ENCODE measurements at places on chromosomes 16 and 17.

- no peak for DNase-seq
Measured at GRCh38 chr16:78620291-78620690, 520.8 kb downstream of the WWOX start.

DNA sequence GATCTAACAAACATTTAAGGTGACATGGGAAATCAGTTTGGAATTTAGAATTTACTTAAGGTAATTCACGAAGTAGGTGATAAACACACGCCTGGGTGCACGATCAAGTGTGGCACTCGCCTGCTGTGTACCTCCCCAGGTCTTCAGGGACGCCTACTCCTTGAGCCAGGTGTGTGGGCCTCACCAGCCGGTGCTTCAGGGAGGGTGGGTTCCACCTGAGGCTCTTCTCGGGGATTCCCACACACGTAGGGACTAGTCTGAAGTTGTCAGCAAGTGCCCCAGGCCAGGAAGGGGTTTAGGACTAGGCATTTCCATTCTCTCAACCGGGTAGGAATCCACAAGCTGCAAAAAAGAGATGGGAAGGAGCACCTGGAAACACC, 9.8 kb upstream of the NAT9 start:
- DNase-seq: no peak

- DNase-seq: no peak
Measured at GRCh38 chr16:21565861-21566669, 33.3 kb upstream of the METTL9 start.

DNA sequence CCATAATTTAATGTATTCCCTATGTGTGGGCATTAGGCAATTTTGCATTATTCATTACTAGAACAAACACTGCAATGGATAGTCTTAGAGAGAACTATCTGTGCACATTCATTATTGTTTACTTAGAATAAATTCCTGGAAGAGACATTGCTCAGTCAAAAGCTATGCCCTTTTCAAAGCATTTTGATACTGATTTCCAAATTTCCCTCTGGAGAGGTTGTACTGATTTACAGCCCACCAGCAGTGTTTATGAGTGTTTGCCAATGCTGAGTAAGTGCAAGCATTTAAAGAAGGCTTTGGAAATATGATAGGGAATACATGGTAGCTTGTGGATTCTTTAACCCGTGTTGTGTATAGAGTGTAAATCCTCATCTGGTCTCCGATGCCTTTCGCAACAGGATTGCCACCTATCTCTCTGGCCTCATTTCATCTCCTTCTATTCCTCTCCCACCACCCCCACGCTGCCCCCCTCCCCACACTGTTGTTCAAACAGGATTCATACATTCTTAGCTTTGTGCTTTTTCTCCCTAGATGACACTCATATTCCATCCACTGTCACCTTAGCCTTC, 33.4 kb upstream of the MMD start:
- no peak for DNase-seq

- no peak for DNase-seq
Measured at GRCh38 chr17:13420418-13420826, 181.3 kb downstream of the HS3ST3A1 start.

- DNase-seq: no peak
Measured at GRCh38 chr17:13096291-13096690, 78.5 kb upstream of the ELAC2 start.

- DNase-seq: peak; percentile 41
Measured at GRCh38 chr17:73952480-73953205, 250.8 kb upstream of the RPL38 start.

DNA sequence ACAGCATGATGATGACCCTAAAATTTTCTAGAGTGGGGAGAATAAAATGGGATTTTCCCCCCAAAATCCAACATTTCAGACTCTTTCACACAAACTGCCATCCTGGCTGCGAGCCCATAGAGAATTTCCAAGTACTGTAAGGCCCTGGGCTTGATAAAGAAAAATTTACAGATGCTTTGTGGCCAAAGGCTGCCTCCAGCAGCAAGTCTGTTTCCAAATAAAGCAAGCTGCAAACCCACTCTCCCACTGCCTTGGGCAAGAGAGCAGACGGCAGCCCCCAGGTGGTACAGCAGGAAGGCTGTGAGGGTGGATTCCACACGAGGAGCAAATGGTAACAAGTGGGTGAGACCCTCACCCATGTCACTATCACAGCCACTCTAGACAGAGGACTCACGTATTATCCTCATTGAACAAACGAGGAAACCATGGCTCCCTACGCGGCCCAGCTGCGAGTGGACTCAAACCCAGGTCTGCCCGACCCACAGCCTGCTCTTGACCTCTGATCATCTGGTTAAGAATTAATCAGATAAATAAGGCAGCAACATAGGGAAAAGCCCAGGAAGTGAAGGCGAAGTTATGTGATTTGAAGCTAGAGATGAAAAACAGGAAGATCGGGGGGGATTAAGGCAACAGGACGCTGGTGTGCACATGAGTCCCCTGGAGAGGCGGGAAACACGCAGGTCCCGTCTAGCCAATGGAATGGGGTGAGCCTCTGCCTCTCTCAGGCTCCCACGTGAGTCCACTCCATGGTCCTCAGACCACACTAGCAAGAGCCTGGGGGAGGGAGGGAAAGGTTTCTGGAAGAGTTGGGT, 37.4 kb downstream of the AXIN2 start:
- DNase-seq: no peak

DNA sequence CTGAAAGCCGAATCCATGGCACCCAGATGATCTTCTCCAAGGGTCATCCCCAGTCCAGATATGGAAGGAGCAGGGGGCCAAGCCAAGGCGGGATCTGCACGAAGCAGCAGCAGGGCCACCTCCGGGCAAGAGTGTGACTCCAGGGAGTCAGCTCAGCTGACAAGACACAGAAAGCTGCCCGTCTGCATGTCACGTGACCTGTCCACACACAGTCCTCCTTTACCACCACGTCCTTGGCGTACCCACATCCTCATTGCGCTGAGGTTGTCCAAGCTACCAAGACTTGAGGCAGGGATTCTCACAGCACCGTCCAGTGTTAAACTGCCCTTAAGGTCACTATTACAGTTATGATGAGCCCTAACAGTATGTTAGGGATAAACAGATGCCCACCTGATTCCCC, 11.3 kb upstream of the CYTH1 start:
- no peak for DNase-seq

- DNase-seq: no peak
Measured at GRCh38 chr17:68347380-68347779, 56.1 kb downstream of the ARSG start.

DNA sequence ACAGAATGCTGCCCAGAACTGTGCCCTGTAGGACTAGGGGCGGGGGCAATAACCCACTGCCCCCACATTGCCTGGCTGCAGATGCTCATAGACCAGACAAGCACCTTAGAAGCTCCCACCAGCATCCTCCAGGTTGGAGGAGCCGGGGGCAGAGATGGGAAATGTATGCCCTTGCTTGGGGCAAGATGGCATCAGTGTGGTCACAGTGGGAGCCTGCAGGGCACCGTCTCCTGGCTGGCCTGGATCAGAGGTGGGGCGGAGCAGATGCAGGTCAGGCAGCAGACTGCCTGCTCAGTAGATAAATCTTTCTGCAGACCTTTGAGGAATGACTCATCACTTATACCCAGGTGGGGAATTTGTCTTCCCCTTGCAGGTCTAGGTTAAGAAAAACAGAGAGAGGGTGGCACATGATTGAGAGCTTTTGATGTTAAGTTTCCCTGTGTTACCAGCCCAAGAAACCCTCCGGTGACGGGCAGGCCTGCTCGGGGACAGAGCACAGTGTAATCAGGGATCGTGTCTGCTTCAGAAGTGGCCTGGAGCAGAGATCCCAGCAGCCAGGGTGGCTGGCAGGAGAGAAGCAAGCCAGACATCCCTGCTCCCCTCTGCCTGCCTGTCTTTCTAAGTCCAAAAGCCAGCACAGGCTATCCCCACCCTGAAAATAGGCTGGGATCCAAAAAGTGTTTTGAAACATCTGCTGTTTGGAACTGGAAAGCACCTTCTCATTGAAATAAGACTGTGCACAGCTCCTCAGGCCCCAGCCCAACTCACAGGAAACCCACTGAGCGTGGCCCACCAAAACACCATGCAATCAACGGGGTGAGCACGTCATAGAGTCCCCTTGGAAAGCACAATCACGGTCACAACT, 50.7 kb upstream of the RPL38 start:
- no peak for DNase-seq

- DNase-seq: no peak
Measured at GRCh38 chr17:199191-199604, 17.7 kb upstream of the DOC2B start.

- no peak for DNase-seq
Measured at GRCh38 chr17:80453998-80454556, 22.3 kb downstream of the NPTX1 start.

DNA sequence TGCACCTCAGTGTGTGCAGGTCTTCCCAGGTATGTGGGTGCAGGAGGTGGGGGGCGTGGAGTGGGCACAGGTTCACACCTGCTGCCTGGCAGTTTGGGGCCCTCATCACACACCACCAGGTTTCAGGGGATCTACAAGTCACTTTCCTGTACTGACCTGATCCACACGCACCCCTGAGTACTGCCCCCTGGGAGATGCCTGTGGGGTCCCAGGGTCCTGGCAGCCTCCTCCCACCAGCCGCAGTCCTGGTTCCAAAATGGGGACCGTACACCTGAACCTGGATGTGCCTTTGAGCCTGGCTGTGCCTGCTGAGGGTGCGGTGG, 25.9 kb downstream of the RNF213 start:
- no peak for DNase-seq

- DNase-seq: no peak
Measured at GRCh38 chr16:82414476-82414875, 212.3 kb upstream of the CDH13 start.

- DNase-seq: no peak
Measured at GRCh38 chr16:65537336-65537735, 415.5 kb upstream of the CDH11 start.

GRCh38 chr16:24553983-24554382, 14.6 kb downstream of the RBBP6 start:
- DNase-seq: no peak

- no peak for DNase-seq
Measured at GRCh38 chr17:33028778-33029177, 37.1 kb downstream of the SPACA3 start.

- DNase-seq: no peak
Measured at GRCh38 chr16:19136549-19137196, 22.9 kb downstream of the ITPRIPL2 start.

- no peak for DNase-seq
Measured at GRCh38 chr16:50615891-50616290, 65.2 kb downstream of the SNX20 start.

DNA sequence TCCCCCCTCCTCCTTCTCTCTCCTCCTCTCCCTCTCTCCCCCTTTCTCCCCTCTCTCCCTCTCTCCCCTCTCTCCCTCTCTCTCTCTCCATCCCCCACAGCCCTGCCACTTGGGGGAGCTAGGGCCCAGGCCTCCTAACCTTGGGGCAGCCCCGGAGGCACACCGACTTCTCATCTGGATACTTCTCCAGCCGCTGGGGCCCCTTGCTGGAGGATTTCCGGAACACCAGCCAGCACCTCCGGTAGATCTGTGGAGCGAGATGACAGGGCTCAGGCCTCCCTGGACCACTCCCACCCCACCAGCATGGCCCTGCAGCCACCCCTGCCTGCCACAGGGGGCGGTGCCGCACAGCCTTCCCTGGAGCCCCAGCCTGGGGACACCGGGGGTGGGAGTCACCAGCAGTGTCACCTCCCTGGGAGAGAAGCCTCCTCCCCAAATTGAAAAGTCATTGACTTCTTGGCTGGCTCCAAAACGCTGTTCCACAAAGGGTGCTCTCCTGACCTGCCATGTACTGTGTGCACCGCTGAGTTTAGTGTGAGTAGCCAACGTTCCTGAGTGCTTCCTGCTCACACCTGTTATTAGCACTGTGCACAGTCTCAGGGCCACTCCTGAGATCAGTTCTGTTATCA, 10.5 kb downstream of the DOK4 start:
- peak; percentile 73 for DNase-seq

DNA sequence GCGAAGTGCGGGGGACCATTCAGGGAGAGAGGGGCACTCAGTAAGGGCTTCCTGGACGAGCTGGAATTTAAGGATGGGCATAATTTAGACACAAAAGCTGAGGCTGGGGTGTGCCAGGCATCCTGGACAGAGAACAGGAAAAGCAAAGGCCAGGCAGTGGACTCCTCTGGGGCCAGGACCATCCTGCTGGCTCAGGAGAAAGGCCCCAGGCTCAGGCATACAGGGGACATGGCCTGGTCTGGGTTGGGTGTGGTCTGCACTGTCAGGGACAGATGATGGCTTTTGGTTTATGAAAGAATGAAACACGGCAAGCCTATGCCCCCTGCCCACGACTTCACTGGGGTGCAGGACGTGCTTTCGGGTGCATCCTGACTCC, 48.9 kb upstream of the DOC2B start:
- DNase-seq: no peak

- DNase-seq: no peak
Measured at GRCh38 chr16:71854369-71854948, 8.7 kb downstream of the ATXN1L start.

GRCh38 chr17:40699371-40699770, 4.2 kb downstream of the KRT24 start:
- no peak for DNase-seq

DNA sequence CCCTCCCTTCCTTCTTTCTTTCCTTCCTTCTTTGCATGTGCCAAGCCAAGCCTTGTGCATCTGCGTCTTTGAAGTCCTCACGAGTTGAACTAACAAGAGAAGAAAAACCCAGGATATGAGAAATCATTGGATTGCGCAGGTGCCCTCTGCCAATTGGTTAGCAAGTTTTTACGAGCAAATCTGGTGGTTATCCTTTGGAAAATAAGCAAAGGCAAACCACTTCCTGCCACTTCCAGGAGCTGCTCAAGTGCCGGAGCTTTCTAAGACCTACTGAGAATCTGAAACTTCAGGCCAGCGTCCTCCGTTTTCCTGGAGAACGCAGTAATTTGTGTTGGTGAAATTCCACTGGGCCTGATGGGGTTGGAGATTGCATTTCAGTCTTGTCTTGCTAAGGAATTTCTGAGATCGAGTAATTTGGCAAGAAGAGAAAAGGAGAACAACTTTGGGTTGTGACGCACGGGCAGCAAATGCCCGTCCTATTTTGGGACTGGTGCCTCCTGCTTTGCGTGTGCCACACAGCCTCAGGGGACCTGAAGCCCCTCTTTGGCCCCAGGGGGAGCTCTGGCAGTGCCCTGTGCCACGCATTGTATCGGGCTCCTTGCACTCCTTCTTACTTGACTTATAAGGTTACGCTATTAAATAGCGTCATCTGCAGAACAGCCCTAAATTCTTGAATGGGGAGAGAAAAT, 56.4 kb downstream of the CMIP start:
- DNase-seq: no peak

DNA sequence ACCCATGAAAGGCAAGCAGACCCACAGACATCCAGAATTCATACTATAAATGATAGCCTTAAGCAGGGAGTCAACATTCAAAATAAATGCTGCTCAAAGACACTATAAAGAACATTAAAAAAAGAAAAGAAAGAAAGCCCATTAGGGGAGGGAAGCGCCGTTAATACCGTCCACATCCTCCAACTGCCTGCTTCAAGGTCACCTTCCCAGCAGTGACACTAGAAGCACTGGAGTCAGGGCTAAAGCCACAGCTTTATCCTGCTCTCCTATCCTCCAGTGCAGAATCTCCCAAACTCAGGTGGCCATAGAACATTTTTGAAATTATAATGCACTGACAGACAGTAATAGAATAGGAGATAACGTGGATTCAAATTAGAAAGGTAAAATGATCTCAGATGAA, 59.4 kb downstream of the TEX2 start:
- no peak for DNase-seq

Measured in activated gamma-delta T cell treated with Interleukin-2 at 50 U/mL for 16 hours (primary cell).